ENCODE measurements at places on chromosomes 5 and 9. TPM values are rescaled to one million over a fixed set of nuclear protein-coding genes. Genes with fewer than 3 reads are reported as not detected.

DNA sequence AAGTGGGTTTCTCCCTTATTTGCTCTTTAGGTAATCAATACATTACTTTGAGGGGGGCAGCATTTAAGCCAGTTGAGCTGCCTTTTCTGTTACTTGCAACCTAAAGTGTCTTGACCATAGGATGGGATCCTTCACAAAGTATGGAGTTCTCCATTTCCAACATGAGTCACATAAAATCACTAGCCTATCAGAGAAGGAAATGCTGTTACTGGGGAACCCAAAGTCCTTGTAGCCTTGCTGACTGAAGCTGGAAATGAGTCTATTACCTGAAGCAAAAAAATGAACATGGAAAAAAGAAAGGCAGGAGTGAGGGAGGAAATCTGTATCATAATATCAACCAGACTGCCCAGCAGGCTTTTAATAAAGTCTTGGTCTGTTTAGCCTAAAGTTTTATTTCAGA, 42.8 kb upstream of the SLIT3 start:
- DNase-seq, result no peak

- no peak for DNase-seq
Measured at GRCh38 chr9:87109851-87110250, 162.5 kb upstream of the GAS1 start.

DNA sequence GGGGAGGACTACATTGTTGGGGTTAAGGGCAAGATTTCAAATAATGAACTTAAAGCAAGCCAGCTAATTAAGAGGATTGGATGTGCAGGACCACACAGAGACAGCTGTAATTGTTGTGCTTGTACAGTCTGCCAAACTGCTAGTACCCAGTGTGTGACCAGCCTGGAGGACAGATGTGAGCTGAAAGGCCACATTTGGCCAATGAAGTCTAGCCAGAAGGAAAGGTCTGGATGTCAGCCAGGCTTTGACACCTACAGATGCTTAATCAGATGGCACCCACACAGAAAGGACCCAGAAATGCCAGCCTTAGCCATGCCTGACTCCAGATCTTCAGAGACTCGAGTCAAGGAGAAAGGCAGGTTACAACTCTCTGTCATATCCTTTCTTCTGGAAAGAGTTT, 491.1 kb downstream of the KIF4B start:
- no peak for DNase-seq

GRCh38 chr5:152638996-152639552, 234.0 kb upstream of the NMUR2 start:
- peak; percentile 58 for DNase-seq

DNA sequence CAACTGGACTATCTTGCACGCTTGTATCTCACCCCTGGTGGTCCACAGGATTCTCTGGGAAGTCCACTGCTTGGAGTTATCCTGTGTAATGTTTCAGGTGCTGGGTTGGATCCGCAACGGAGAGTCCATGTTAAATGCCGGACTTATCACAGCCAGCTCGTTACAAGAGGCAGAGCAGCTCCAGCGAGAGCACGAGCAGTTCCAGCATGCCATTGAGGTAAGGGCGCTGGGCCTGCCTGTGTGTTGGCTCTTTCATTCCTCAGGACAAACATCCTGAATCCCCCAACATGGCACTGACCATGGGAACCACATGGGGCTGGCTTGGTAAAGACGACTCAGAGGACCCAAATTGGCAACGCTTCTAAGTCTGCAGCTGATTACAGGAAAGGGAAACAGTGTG, 214.8 kb upstream of the OTULINL start:
- DNase-seq, result no peak

The TMEM252 gene
- 1.3 TPM for polyA plus RNA-seq

The MOCS2 gene
- polyA plus RNA-seq, result 59.4 TPM

GRCh38 chr5:133120156-133120750, 68.4 kb downstream of the HSPA4 start:
- DNase-seq, result no peak

DNA sequence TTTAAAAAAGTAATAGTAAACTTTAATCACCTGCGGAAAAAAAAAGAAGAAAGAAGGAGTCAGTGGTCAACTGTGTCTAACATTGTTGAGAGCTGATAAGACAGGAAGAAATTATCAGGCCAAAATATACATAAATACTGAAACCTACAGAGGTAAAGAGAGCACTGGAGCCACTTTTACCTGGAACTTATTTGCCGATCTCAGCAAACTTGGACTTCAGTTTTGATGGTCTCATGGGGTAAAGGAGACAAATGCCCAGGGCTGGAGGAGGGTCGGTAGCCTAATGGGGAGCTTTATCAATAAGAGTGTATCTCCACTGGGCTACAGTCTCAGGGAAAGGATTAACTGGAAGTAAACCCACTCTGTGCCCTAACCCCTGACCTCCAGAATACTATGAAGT, 26.6 kb upstream of the ARHGEF28 start:
- DNase-seq, result no peak

The FGF18 gene
- polyA plus RNA-seq, result 18.8 TPM

The TRIP13 gene
- 7.0 TPM for polyA plus RNA-seq

DNA sequence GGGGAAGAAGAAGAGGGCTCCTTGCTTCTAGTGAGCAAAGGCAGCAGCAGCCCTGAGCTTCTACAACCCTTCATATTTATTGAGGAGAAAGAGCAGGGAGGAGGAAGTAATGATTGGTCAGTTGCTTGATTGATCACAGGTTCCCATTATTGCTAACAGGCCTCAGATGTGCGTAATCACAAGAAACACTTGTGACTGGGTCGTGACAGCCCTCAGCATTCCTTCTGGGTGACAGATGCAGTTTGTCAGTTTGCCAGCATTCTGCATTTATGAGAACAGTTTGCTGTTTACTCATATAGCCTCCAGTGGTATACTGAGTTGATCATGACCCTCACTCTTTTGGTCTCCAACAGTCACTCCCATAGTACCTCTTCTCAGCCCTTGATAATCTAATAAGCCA, 111.5 kb upstream of the TNC start:
- no peak for DNase-seq

DNA sequence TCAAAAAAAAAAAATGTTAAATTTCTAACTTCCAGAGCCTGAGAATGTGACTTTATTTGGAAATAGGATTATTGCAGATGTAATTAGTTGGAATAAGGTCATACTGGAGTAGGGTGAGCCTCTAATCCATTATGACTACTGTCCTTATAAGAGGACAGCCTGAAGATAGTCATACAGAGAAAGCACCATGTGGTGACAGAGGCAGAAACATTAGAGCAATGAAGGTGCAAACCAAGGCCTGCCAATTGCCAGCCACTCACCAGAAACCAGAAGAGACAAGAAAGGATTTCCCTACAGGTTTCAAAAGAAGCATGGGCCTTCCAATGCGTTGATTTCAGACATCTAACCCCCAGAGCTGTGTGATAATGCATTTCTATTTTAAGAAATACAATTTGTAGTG, 659.2 kb upstream of the CHD1 start:
- no peak for DNase-seq

DNA sequence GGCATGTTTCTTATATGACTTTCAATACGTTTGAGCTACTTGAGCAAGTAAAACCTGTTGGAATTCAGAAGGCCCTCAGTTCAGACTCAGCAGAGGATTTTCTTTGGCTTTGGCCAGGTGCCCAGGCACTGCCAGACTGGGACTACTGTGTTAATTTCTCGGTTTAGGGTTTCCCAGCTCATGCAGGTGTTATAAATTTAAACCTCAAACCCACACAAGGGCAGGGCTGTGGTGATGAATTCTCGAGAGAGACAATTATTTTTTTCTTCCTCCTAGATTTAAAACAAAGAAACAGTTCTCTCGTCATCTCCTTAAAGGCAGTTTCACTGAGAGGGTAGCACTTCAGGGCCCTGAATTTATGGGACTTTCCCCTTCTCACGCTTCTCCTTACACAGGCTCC, 406.0 kb upstream of the PIK3R1 start:
- no peak for DNase-seq

- peak; percentile 72 for DNase-seq
Measured at GRCh38 chr9:25678147-25678666, at the start of gene TUSC1. TUSC1 (minus strand) TSS chr9:25678444; CDS start chr9:25678312, 132 bp downstream.

The C7 gene
- polyA plus RNA-seq, result 10.1 TPM

GRCh38 chr5:176814836-176815438, 4.6 kb downstream of the UNC5A start:
- no peak for DNase-seq

GRCh38 chr5:17732351-17732923, 98.2 kb downstream of the TAF11L14 start:
- no peak for DNase-seq

- DNase-seq, result no peak
Measured at GRCh38 chr5:20262896-20263295, 274.9 kb upstream of the CDH18 start.

GRCh38 chr5:72844218-72844603, 27.8 kb downstream of the TNPO1 start:
- no peak for DNase-seq

The PHF24 gene
- 0.15 TPM for polyA plus RNA-seq

The PLAC8L1 gene
- polyA plus RNA-seq, result 0.39 TPM

DNA sequence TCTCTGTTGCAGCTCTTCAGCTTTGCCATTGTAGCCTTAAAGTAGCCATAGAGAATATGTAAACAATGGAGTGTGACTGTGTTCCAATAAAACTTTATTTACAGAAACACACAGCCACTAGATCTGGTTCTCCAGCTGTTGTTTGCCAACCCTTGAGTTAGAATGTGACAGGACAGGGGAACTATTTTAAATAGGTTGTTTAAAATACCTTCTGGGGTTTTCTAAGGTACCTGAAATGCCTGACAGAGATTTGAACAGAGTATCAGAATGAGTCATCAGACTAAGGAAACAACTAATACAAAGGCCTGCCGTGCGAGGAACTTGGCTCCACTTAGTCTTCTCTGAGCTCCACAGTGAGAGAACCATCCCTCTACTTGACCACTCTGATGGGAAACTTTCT, 85.4 kb downstream of the HSD17B4 start:
- no peak for DNase-seq

GRCh38 chr5:125587631-125588030, 835.6 kb upstream of the GRAMD2B start:
- no peak for DNase-seq

The ENTREP1 gene
- polyA plus RNA-seq, result 35.4 TPM

DNA sequence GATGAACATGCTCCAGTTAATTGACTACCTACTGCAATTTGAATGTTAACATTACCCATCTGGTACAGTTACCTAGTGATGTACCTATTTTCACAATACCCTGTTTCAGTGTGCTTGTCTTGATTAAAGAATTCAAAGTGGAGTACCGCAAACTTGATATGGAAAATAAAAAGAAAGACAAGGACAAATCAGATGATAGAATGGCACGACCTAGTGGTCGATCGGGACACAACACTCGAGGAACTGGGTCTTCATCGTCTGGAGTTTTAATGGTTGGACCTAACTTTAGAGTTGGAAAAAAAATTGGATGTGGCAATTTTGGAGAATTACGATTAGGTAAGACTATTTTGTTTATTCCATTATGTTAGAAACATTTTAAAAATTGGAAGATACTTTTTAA, 33.5 kb downstream of the CSNK1G3 start:
- no peak for DNase-seq

DNA sequence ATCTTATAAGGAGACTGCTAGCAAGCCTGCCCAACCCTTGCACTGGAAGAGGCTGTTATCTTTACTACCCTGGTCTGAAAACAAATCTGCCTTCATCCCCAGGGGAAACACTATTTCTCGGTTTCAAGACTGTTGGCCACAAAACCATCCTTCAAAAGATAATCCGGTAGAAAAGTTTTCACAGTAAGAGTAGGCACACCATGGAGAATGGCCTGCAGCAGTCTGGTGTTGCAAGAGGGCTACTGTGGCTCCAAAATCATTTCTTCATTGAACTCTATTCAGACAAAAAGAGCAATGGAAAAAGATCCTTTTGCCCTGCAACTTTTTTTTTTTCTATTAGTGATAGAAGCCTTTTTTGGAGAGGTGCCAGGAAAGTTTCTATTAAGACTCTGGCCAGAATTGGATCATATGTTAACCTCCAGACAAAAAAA, 163.9 kb downstream of the ARHGEF28 start:
- peak; percentile 17 for DNase-seq

The TMOD1 gene
- polyA plus RNA-seq, result 92.1 TPM

- DNase-seq, result no peak
Measured at GRCh38 chr9:116697362-116697761, 10.3 kb downstream of the TRIM32 start.

DNA sequence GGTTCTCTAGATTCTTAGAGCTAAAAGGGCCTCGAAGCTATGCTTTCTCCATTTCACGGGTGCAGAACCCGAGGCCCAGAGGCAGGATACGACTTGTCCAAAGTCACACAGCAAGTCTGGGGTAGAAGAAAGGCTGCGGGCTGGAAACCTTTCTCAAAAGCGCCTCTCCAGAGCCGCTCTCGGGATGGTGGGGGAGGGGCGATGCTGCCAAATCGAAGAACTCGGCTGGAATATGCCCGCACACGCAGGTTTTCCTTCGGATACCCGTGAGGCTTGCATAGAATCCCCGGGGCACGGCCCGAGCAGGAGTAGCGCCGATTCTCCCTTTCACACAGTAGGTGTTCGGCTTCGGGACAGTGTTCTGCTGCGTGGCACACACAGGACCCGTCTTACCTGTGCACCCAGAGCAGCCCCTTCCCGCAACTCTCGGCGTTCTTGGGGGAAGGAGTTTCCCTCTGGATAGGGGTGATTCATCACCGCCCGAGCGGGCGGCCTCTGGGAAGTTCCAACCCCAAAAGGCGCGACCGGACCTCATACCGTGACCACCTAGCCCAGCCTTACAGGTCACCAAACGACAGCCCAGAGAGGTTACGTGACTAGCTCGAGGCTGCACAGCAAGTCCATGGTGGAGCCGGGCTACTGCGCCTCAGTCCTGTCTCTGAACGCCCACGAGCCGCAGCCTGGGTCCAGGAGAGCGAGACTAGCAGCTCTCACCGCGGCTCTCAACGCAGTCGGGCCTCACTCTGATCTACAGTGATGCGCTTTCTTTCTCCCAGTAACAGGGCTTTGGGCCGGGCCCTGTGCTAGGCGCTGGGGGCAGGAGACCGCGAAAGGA, 4.1 kb downstream of the PAX5 start:
- DNase-seq, result no peak

DNA sequence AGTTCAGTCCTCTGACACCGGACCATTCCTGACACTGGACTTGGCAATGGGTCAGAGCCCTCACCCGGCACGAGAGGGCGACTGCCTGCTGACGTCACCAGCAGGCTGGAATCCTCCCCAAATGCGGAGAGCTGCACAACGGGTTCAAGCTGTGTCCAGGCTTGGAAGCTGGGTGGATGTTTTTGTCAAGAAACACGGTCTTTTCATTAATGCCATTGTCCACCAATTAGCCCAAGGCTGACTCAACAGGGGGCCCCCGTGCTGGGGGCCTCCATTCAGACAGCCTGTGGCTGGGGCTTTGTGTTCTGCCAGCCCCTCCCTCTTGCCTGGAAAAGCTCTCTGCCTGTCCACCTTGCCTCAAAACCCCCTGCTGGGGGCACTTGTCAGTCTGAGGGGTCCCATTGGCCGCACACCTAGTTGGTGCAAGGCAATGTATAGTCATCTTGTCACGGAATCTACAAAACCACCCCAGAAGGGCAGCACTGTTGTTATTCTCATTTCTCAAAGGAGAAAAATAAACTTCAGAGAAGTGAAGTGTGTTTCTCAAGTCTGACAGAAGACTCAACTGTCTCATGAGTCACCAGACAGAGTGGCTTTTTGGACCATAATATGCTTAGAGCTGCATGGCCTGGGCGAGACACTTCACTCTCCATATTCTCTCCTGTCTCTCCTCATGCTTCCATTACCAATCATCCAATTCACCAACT, 24.6 kb downstream of the NDUFA8 start:
- no peak for DNase-seq

The POLR3G gene
- polyA plus RNA-seq, result 2.1 TPM
